Kidney capillary endothelial cell (primary cell): ENCODE measurements at places on chromosomes 4 and X.

- no peak for DNase-seq
These were observed 186.9 kb downstream of the FRMPD4 start for GRCh38 chrX:12325171-12325570.

- no peak for DNase-seq
These were observed 20.4 kb downstream of the APOOL start for GRCh38 chrX:85024044-85024443.

GRCh38 chrX:9339603-9340491 lies 125.0 kb upstream of the TBL1X start:
- no peak for DNase-seq

- no peak for DNase-seq
These were observed 47.9 kb upstream of the RPA4 start for GRCh38 chrX:96835660-96836289.

GRCh38 chrX:20680998-20681397 lies 414.3 kb upstream of the RPS6KA3 start:
- no peak for DNase-seq

- no peak for DNase-seq
These were observed 391.2 kb downstream of the SLITRK2 start for GRCh38 chrX:146208821-146209220.

DNA sequence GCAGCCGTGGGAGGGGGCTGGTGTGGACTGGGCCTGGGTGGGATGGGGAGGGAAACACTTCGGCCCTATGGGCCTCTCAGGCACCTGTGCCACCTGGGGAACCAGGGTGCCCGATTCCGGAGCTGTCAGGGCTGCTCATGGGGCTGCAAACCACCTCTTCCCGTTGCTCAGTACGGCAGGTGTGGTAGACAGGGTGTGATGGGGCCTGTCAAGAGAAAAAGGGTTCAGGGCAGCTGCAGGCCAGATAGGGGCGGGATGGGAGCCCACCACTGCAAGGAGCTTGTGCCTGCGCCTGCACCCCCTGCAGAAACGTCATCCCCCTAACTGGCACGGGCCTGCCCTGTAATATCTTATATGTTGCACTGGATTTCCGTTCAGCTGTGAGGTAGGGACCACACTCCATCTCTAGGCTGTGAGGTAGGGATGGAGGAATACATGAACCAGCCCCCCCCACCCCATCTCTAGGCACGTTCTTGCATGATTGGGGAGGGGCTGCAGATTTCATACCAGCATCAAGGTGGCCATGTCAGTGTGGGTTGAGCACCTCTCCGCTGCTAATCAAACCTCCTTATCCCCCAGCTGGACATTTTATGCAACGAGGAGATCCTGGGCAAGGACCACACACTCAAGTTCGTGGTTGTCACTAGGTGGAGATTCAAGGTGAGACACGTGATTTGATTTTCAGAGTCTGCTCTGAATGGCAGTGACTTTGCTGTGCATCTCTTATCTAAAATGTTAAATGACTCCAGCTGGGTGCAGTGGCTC lies 59.0 kb downstream of the PCGF3 start:
- no peak for DNase-seq

DNA sequence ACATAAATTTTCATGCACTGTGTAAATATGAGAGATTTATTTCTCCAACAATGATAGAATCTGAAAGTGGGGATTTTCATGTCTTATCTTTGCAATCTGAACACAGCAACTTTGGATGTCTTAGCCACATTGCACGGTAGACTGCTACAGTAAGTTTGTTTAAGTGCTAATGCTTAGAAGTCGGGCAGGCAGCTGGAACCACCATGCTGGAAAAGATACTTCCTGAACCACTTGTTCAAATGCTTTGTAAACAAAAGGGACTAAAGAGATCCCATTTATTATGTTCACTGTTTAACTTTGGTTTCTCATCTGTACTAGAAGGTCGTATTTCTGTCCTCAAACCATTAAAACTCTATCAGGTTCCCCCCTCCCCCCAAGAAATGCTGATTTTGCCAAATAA lies 555.9 kb upstream of the DIPK2B start:
- DNase-seq, result no peak

- no peak for DNase-seq
These were observed at the start of gene MAGEB3 for GRCh38 chrX:30230395-30230794. Gene MAGEB3, plus strand, starts transcription at chrX:30230657. Its CDS starts 5,268 bp downstream, at chrX:30235925.

DNA sequence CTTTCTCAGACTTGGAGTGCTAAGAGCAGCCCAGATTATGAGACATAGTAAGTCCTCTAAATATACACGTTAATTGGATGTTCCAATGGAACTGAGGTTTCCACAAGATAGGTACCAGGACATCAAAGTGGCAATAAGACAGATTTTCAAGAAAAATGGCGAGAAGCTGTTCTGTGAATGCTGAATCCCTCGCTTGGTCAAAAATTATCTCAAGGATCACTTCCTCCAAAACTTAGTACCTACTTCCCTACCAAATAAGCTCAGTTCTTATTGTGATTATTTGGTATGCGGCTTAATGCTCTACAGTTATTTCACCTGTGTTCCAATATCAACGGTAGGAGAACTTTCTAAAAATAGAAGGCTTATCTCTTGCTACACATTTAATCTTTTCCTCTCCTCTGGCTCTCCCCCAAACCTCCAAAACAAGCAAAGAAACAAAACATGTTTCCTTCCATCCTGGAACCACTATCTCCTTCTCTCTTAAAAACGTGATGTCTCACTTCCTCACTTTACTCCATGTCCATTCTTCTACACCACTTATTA lies 14.7 kb downstream of the PDGFC start:
- no peak for DNase-seq

GRCh38 chr4:183729430-183730328 lies 70.6 kb downstream of the TRAPPC11 start:
- no peak for DNase-seq

DNA sequence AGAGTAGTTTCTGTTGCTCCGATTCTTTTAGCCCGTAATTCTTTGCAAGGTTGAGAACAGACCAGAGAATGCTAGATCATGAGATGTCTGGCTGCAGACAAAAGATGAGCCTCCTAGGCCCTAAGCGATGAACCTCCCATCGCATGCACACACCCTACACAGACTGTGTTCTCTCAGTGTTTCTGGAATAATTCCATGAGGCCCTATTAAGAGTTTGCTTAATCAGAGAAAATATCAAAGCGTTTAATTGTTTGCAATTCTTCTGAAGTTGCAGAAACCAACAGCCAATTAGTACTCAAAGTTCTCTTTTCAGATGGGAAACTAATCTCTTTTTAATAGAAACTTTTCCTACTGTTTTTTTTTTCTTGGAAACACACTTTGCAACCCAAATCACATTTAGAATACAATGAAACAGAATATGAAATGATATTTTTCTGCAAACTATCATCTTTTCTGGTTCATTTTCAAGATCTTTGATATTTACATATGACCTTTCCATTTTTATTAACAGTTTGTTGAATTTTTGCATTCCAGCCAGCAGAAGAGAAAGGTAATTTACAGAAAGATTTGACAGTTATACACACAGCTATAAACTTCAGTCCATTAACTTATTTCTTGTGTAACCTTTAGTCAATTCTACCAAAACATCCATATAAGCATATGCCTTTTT lies 1525.6 kb downstream of the ARAP2 start:
- no peak for DNase-seq

DNA sequence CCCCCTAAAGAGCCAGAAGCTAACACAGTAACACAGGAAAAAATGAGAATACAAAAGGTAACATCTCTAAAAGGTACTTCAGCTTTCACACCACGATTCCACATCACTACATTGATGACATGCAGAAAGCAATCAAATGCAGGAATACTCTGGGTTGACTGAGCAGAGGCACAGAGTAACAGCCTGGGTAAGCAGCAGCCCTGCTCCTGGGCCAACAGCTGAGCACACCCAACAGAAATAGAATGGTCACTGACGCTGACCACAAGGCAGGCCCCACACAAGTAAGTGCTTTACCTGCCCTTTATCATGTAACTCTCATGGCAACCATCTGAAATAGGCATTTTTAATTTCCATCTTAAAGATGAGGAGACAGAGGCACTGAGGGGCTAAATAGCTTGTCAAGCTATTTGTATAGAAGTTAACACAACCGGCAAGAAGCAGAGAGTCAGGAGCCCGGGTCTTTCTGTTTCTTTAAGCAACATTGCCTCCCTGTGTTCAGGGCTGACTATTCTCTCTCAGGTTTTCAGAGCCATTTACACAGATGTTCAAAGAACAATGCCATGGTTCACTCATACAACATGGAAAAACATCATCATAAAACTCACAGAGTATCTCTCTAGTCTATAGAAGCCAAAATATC lies 168.9 kb downstream of the ZNF674 start:
- peak; percentile 35 for DNase-seq

GRCh38 chr4:185713731-185714130 lies 98.3 kb downstream of the SORBS2 start:
- no peak for DNase-seq

GRCh38 chr4:168028568-168028967 lies 63.8 kb upstream of the ANXA10 start:
- no peak for DNase-seq

DNA sequence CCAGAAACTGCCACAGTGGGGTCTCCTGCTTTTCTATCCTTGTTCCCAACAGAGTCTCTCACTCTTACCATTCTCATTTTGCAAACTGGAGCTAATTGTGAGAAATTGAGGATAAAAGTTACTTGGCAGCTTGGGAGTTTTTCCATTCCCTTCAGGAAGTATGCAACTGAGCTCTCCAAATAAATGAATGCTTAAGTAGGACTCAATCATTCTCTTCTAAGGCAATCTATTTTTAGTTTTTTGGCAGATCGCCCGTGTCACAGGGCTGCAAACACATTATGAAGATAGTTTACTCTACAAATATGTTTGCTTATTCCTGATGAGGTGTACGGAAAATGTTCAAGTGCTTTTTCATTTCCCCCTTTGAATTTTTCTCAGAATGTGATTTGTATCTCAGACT lies 5.3 kb downstream of the ASB11 start:
- peak; percentile 21 for DNase-seq

DNA sequence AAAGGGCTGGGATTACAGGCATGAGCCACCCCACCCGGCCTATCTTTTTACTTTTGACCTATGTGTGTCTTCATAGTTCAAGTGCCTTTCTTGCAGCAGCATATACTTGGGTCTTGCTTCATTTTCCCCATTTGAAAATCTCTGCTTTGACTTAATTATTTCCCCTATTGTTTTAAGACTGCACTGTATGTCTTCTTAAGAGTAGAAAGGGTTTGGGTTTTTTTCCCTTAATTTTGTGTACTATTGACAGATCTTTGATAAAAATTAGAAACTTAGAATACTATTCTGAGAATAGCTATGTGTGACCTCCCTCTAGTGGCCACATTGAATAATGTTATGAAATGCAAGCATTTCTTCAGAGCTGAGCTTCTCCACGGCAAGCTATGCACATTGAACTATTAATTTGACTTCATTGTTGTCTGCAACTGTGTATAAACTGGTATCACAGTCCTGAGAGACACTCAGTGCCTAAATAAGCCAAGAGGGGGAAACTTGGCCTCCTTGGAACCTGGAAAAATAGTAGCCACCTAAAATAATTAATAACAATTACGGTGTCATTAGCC lies 8.7 kb upstream of the SLC25A4 start:
- peak; percentile 60 for DNase-seq

GRCh38 chr4:113707048-113707447 lies 54.5 kb downstream of the CAMK2D start:
- DNase-seq, result no peak

- DNase-seq, result no peak
These were observed 824 bp upstream of the UGDH start for GRCh38 chr4:39528061-39528465.

DNA sequence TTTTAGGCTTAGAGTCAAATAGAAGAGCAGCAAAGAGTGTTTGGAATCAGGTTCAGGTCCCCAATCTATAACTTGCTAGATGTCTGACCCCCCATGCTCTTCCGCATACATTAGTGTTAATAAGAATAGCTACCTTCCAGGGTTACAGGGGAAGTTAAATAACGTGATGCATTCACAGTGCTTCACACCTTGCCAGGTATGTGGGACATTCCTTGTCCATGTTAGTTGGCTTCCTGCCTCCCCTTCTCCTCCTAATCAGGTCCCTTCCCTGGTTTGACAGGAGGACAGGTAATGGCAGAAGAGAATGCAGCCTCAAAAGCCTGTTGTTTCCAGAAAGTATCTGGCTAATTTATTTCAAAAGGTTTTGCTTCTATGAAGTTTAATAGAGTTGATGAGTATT lies 248.7 kb downstream of the MID1IP1 start:
- no peak for DNase-seq

DNA sequence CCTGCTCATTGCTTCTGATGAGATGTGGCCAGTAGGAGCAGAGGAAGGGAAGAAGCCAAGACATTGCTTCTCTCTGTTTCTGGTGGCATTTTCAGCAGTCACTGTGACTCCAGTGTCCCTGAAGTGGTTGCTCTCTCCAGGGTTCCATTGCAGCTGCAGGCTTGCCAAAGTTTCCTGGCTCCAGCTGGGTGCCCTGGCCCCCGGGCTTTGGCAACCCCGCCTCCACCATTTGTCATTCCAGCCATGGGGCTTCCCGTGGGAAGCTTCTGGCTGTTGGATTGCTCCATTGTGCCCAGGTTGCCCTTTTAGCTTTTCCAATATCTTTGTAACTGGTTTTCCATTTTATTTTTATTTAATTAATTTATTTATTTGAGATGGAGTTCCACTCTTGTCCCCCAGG lies 12.7 kb downstream of the FGFBP1 start:
- DNase-seq, result no peak
